Fibroblast of the aortic adventitia (primary cell): ENCODE measurements at places on chromosomes 5 and 9. TPM values are rescaled to one million over a fixed set of nuclear protein-coding genes. Genes with fewer than 3 reads are reported as not detected.

TRPM3 gene
- total RNA-seq, result 8.8 and 20.5 TPM in 2 replicates

FOXD4 gene
- 0.27 TPM in 1 of 2 replicates, not detected in the other for total RNA-seq

SIT1 gene
- 0.18 and 1.6 TPM in 2 replicates for total RNA-seq

SARDH gene
- total RNA-seq, result 0.18 and 2.9 TPM in 2 replicates

PPP3R2 gene
- total RNA-seq, result not detected in 2 replicates

ARSI gene
- 1.5 and 2.1 TPM in 2 replicates for total RNA-seq

LTC4S gene
- 1.5 and 3.3 TPM in 2 replicates for total RNA-seq

LOX gene
- 65.0 and 193 TPM in 2 replicates for total RNA-seq

CTXN3 gene
- not detected in 2 replicates for total RNA-seq

SHOC1 gene
- 0.09 TPM in 1 of 2 replicates, not detected in the other for total RNA-seq

FGFR4 gene
- 0.74 TPM in 1 of 2 replicates, not detected in the other for total RNA-seq

LECT2 gene
- not detected in 2 replicates for total RNA-seq
